CD4-positive, alpha-beta T cell (primary cell): ENCODE measurements at places on chromosomes 16 and 17. TPM values are rescaled to one million over a fixed set of nuclear protein-coding genes. Genes with fewer than 3 reads are reported as not detected.

GRCh38 chr16:23597003-23597756 lies 1.1 kb upstream of the NDUFAB1 start:
- DNase-seq, result no peak

HEXIM1 gene
- 50.5 TPM for total RNA-seq

- no peak for DNase-seq
Measured at GRCh38 chr17:16287563-16288027, 65.7 kb downstream of the CENPV start.

- no peak for DNase-seq
Measured at GRCh38 chr17:77487677-77488530, 347.1 kb downstream of the SEC14L1 start.

DNA sequence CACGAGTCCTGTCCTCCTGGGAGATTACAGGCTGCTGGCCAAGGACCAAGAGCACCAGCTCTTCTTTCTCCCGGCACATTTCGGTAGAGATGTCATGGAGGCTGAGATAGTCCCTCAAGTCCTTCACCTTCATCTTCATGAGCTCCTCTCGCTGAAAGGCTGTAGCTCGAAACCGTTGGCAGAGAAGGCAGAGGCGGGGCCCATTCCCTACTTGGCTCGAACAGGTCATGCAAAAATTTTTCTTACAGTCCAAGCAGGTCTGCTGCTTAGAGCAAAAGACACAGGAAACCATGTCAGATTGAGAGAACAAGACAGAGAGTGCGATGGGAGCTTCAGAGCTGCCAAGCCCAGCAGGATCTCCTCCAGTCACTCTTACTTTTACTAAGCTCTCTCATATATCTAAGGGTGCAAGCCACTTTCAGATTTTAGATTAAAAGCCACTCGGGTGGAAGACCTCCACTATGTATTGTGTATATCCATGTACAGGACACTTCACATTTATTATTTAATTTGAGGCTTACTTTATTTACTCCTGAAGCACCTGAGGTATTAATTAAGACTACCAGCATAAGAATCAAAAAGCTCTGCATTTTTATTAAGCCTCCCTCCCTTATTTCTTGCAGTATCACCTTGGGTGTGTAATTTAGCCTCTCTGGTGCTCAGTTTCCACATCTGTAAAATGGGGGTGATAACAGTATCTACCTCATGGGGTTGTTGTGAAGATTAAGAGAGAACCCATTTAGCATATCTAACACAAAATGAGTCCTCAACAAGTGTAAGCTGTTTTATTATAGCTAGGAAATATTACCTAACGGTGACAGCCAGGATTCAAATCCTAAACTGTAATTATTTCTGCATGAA lies 41.4 kb downstream of the LIG3 start:
- no peak for DNase-seq

DNA sequence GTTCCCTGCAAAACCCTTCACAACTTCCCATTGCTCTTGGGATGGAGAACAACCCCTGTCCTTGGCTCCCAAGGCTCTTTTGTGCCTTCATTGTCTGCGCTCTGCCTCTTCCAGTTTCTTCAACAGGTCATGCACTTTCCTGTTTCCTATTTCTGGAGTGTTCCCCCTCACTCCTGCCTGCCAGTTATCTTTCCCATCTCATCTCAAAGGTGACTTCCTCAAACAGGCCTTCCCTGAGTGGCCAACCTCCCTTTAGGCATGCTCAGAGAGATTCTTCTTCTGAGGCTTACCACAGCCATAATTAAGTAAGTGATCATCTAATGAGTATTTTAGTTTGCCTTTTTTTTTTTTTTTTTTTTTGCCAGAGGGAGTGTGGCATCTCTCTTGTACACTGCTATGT lies 2.9 kb upstream of the CYLD start:
- no peak for DNase-seq

DNA sequence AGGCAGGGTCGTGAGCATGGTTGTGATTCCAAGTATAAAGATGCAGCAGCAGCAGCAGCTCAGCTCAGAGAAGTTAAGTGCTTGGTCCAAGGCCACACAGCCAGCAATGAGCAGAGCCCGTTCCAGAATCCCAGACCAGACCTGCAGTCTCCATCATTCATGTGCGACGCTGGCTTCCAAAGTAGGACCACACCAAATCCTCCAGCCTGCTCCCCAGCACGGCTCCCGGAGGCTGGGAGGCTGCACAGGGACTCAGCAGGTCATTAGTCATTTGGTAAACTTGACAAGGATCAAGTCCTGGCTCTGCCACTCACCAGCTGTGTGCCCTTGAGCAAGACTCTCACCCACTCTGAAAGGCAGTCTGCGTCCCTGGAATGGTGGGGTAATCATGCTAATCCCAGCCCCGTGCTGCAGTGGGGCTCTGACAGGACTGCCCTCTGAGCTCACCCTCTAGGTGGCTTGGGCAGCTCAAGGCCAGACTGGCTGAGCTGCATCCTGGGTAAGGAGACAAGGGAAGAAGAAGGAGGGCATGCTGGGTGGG lies 95.1 kb upstream of the TMEM132E start:
- DNase-seq, result no peak

DNA sequence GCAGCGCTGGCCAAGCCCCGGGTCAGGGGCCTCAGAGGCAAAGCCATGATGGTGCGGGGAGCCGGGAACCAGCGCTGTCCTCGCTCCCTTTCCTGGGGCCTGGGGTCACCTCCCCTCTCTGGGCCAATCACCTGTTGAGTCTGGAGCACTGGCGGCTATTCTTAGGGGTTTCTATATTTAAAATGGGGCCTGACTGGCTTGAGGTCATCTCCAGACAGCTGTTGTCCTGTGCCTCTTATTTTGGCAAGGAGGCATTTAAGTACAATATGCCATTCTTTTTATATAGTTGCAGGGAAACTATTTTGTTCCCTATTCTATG lies at the start of gene COX6A2:
COX6A2 (minus strand) TSS at position 82 of the 319 bp plus-strand sequence; CDS start at position 47, 35 bp downstream.
- no peak for DNase-seq

NBR1 gene
- 23.7 TPM for total RNA-seq

MAP3K3 gene
- total RNA-seq, result 75.8 TPM

GRCh38 chr16:69823831-69824563 lies 61.9 kb downstream of the WWP2 start:
- DNase-seq, result no peak

GRCh38 chr16:14007450-14007849 lies 63.7 kb upstream of the MRTFB start:
- no peak for DNase-seq

- no peak for DNase-seq
Measured at GRCh38 chr17:43578404-43578698, 32.2 kb upstream of the ETV4 start.

GSDMA gene
- total RNA-seq, result 0.14 TPM

OR1A1 gene
- total RNA-seq, result not detected

DNA sequence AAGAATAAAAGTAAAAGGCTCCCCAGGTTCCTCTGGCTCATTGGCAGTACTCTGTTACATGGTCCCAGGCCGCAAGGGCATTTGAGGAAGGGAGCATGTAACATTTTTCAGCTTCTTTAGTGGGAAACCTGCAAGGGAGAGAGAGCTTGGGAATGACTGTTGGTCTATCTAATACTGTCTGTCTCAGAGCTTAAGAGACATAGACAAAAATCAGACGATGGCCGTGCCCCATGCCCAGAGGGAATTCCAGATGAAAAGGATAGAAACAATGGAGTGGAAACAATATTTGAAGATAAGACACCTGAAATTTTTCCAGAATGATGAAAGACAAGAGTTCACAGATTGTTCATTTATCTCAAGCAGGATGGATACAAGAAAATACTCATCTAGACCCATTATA lies 48.1 kb upstream of the ADORA2B start:
- no peak for DNase-seq
